Activated CD4-positive, alpha-beta T cell treated with anti-CD3 and anti-CD28 coated beads, Interleukin-10, Interleukin-2, amounts not matched to agents 100 ng/mL and 50 ng/mL, durations not matched to agents 16 hours and 8 hours (primary cell): ENCODE measurements at places on chromosomes 6 and 20.
A peak's percentile ranks its signal among the peaks of the same experiment; 100 is the strongest.

DNA sequence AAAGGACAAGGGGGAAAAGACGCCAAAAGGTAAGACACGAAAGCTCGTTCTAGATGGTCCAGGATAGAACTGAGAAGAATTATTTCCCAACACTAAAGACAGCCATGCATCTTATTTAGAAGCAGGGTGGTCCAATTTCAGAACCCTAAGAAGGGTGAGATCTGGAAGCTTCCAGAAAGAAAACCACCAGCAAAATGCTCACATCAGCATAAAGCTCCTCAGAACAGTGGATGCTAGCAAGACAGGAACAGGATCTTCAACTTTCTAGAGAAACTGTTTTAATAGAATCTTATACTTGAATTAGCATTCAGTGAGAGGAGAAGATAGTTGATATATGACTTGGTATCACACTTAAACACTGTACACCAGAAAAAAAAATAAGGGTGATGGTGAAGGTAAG is 101.5 kb downstream of the ZFP64 start:
- no peak for DNase-seq

DNA sequence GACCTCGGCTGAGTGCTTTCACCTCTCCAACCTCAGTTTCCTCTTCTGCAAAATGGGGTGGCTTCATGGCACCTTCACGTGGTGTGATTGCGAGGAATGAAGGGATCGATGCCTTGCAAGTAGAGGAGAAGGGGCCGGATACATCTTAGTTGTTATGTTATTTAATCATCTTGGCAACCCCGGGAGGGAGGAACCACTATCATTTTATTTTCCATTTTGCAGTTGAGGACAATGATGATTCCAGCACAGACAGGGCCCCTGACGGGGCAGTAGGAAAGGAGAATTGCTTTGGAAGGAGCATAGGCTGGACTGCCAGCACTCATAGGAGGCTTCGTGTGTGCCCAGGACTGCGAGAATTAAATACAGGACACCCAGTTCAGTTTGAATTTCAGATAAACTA is 2.5 kb upstream of the PMEPA1 start:
- DNase-seq = no peak

GRCh38 chr6:107670792-107671199 is 153.3 kb downstream of the SCML4 start:
- peak; percentile 19 for DNase-seq

DNA sequence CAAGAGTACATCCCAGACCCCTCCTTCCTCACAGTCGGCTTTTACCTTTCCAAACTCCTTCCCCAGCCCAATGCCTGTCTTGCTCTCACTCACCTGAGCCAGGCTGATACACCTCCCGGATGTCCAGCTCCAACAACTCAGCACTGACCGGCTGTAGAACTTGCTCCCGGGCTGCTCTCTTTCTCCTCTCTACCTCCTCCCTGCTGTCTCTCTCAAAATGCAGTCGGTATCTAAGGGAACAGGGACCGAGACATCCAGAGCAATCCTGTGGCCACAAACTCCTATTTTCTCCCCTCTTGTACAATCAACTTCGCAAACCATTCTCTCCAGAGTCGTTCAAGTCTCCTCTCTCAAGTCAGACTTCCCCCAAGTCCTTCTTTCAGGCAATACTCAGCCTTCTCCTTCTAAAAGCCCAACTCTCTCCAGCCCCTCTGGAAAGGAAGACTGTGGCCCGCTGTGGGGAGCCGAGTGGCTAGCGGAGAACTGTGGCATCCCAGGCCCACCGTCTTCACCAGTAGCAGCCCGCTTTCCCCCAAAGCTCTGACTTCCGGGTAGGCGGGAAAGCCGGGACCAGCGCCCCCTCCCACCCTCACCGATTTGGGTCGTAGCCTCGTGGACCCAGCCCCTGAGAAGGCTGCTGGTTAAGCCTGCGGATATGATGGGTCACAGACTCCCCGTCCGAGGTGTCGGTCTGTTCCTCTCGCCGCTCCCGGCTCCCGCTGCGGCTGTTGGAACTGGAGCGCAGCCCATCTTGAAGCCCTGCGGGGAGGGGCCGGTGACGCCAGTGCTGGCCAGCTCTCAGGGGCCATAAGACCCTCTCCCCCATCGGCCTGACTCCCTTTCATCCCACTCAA is 1.1 kb downstream of the GNL1 start:
- peak; percentile 18 for DNase-seq

- DNase-seq = no peak
Observed at GRCh38 chr6:2119275-2119674, 126.1 kb downstream of the GMDS start.

- DNase-seq = no peak
Observed at GRCh38 chr6:18142591-18142861, 12.4 kb downstream of the TPMT start.

- no peak for DNase-seq
Observed at GRCh38 chr20:16292226-16292880, 280.9 kb downstream of the KIF16B start.

DNA sequence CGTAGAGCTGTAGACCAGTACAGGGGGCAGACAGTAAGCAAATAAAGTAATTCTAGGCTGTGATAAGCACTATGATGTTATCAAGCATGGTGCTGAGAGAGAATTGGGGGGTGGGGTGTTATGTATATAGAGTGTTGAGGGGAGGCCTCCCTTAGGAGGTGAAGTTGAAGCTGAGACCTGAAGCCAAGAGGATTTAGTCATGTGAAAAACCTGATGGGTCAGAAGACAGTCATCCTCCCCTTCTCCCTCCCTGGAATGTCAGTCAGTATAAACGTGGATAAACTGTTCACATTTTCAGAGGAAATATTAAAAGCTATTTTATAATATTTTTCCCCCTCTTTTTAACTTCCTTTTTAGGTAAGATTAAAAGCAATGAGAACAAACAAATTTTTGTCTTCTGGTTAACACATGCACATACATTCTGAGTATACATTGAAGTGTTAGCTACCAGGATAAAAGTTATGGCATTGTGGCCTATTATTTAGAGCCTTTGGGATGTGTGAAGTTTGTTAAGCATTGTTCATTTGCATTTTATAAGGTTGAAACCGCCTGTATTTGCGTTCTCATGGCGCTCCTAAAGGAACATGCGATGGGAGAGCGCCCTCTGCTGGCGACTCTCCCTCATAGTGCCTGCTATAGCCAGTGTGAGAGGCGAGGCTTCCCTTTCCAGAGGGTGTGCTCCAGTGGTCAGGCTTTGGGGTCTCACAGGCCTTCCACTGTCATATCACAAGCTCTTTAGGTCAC is 35.4 kb upstream of the MAPK13 start:
- peak; percentile 84 for DNase-seq

DNA sequence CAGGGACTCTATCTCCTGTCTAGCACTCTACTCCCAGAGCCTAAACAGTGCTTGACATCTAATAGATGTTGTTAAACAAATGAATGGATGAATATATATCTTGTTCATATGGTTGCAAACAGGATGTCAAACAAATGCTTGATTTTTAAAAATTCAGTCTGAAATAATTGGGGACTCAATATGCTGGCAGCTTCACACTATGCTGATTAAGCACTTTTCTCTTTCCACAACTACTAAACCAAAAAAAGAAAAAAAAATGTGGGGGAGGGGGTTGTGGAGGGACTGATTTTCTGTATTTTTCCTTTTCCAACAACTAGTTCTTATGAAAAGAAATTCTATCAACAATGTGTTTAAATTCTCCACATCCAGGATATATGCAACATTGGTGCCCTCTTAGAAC is 42.9 kb downstream of the SF3B5 start:
- no peak for DNase-seq

GRCh38 chr20:6623989-6624388 is 143.5 kb upstream of the BMP2 start:
- no peak for DNase-seq

DNA sequence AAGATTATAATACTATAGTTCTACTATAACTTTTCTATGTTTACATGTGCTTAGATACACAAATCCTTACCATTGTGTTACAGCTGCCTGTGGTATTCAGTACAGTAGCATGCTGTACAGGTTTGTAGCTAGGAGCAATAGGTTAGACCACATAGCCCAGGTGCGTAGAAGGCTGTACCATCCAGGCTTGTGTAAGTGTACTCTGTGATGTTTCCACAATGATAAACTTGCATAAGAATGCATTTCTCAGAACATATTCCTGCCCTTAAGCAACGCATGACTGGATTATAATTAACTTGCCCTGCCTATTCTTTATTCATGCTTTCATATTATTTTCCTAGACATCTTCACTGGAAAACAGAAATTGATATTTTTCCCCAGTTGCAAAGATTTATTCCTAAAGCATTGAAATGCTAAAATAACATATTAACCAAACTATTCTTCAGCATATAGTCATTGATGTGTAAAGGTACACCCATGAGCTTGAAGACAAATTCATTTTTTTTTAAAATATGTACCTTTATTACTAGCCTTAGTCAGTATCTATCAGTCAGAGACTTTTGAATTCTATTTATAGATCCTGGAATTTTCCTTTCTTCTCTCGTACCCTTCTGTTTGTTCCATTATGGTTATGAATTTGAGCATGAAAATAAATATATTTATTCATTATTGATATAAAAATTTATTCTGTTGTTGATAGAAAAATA is 7.2 kb upstream of the CTAGE9 start:
- no peak for DNase-seq

DNA sequence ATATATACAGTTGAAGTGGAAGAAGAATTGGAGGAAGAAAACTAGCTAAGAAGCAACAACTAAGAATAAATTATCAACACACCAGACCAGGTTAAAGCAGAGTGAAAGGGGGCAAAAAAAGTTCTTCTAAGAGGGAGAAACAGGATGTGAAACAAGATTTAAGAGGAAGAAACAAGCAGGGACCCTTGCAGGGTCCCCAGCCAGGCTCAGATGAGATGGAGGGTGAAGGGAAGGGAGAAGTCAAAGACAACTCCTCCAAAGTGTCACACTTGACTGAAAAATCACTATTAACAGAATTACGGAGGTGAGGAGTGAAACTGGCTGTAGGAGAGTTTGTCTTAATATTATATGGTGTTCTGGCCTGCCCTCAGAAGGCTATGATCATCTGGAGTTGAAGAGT is 65.4 kb downstream of the MTFR2 start:
- DNase-seq = no peak

DNA sequence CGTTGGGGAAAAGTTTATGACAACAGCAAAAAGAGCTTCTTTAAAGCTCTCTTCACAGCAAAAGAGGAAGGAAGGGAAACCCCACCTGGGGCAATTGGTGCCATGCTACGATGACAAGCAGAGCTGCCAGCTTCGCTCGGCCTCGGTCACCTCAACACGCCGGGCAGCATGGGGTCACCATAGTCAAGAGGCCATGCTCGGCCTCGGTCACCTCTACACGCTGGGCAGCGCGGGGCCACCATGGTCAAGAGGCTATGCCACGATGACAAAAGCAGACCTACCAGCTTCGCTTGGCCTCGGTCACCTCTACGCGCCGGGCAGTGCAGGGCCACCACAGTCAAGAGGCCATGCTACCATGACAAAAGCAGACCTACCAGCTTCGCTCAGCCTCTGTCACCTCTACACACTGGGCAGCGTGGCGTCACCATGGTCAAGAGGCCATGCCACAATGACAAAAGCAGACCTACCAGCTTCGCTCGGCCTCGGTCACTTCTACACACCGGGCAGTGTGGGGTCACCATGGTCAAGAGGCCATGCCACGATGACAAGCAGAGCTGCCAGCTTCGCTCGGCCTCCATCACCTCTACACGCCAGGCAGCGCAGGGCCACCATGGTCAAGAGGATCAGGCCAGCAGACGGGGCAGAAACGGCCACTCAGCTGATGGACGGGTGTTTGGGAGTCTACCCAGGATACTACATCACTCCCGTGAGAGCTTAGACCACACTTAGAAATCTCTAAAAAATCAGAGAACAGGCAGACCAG is 12.1 kb downstream of the APMAP start:
- no peak for DNase-seq

- DNase-seq = no peak
Observed at GRCh38 chr20:61844621-61845020, 221.1 kb downstream of the TAF4 start.

DNA sequence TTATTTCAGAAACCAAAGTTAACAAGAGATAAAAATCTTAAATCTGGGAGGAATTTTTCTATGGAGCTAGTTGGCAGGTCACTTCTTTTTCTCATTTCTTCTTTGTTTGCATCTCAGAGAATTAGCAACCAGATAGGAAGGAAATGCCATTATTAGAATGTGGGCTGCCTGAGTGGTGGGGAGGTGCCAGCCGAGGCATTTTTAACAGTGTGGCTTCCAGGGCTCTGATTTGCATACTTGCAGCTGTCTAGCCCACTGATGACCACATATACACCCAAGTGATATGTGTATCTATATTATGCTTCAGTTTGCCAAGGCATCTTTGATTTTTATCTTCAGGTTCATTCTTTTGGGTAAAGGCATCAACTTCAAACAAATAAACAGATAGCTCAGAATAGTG is 206.7 kb downstream of the CLIC5 start:
- DNase-seq = no peak

DNA sequence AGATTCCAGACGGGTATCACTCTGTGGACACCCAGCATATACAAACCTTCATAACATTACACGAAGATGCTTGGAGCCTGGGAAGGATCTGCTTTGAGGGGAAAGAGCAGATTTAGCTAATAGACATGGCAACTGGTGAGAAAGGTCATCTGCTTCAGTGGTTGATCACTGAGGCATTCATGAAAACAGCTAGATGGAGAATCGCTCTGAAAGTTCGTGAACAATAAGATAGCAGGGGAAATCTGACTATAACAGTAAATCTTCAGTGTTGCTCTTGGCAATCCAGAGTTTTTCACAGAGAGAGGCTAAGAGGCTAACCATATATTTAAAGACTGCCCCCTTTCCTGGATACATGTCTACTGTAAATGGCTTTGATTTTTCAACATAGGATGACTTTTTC is 245.3 kb downstream of the FARS2 start:
- no peak for DNase-seq

GRCh38 chr20:59307270-59307669 is 6.9 kb downstream of the EDN3 start:
- DNase-seq = no peak

GRCh38 chr6:122381494-122382265 is 17.8 kb upstream of the HSF2 start:
- peak; percentile 75 for DNase-seq

DNA sequence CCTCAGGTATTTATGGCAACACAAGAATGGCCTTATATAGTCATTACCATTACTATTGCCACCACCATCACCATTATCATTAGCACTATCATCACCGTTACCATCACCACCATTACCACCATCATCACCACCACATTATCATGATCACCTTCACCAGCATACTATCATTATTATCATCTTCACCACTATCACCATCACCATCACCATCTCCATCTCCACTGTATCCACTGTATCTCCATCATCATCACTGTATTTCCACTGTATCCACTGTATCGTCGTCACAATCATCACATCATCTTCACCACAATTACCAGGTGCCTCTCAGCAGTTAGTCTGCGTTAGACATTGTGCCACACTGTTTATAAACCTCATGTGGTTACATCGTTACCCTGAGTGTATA is 45.3 kb downstream of the GGTLC1 start:
- DNase-seq = no peak

- no peak for DNase-seq
Observed at GRCh38 chr6:2229039-2229438, 16.4 kb downstream of the GMDS start.
